Stimulated activated CD4-positive, alpha-beta T cell treated with anti-CD3 and anti-CD28 coated beads, Interleukin-12 subunit alpha, Interleukin-12 subunit beta, amount 100 ng/mL, for 4 hours (primary cell): ENCODE measurements at places on chromosomes 5 and 9.

DNA sequence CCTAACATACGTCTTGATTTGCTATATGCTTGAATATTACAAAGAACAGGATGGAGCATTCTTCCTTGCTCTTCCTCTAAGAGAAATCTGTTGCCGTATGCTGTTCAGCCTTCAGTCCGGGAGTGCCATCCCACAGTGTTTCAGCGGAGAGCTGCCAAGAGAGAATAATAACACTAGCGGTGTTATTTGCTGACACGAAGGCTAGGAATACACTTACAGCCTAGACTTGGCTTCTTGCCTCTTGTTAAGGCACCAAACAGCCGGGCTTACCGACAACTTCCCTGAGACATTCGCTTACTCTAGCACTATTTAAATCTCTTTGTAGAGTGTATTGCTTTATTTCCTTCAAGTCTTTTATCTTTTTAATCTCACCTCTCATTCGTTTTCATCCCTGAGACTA is 31.4 kb downstream of the KCTD16 start:
- DNase-seq = no peak

GRCh38 chr5:31343946-31344345 is 150.5 kb downstream of the CDH6 start:
- no peak for DNase-seq

GRCh38 chr9:83413367-83413766 is 124.8 kb downstream of the FRMD3 start:
- no peak for DNase-seq

- no peak for DNase-seq
Measured at GRCh38 chr5:96651948-96652753, 10.0 kb upstream of the CAST start.

- DNase-seq = no peak
Measured at GRCh38 chr5:169563369-169563768, 20.2 kb upstream of the SPDL1 start.

DNA sequence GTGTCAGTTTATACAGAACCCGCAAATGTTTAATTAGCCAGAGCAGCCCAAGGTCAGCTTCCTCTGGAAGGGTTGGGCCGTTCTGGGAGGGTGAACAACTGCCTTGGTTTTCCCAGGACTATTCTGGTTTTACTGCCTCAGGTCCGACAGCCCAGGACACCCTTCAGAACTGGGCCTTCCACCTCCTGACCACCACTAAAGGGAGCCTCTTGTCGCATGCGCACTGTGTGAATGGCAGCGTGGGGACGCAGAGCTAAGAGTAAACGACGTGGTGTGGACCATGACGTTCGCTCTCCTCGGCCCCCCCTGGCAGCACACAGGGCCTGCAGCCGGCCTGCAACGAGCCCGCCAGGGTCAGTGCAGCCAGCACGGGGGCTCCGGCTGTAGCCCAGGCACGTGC is 214.9 kb downstream of the FANCC start:
- DNase-seq = no peak

- DNase-seq = no peak
Measured at GRCh38 chr5:37664551-37664950, 175.3 kb downstream of the GDNF start.

- DNase-seq = no peak
Measured at GRCh38 chr5:28082610-28083009, 1044.2 kb upstream of the CDH9 start.

- DNase-seq = no peak
Measured at GRCh38 chr5:68290260-68290674, 74.7 kb downstream of the PIK3R1 start.

DNA sequence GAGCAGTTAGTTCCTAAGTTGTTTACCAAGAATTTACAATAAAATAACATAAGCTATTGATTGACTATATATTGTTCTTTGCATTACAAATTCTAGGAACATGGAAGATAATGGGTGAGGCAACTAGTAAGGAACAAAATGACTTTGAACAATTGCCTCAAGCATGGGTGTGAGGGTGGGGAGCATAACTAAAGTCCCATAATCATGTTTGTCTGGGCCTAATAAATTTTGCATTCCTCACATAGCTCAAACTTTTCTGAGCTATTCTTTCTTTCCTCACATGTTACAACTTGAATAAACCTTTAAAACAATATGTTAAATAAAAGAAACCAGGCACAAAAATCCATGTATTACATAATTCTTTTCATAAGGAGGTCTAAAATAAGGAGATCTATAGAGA is 1066.1 kb downstream of the NR2F1-AS1 start:
- DNase-seq = no peak

DNA sequence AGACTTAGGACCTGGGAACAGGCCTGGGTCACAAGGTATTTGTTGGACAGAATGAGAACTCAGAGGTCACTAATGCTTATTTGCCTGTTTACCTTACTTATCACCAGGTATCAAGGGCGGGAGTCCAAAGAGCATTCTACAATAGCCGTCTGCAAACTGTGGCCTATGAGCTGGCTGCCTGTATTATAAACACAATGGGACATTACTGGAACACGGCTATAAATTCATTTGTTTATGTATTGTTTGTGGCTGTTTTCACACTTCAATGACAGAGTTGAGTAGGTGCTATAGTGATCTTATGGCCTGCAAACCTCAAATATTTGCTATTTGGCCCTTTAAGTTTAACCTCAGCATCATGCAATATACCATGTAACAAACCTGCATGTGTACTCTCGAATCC is 76.6 kb upstream of the ASTN2 start:
- no peak for DNase-seq
